ENCODE measurements at places on chromosomes 5 and 9.

- peak; percentile 12 for DNase-seq
Measured at GRCh38 chr9:29548436-29548835, 1975.2 kb upstream of the C9orf72 start.

DNA sequence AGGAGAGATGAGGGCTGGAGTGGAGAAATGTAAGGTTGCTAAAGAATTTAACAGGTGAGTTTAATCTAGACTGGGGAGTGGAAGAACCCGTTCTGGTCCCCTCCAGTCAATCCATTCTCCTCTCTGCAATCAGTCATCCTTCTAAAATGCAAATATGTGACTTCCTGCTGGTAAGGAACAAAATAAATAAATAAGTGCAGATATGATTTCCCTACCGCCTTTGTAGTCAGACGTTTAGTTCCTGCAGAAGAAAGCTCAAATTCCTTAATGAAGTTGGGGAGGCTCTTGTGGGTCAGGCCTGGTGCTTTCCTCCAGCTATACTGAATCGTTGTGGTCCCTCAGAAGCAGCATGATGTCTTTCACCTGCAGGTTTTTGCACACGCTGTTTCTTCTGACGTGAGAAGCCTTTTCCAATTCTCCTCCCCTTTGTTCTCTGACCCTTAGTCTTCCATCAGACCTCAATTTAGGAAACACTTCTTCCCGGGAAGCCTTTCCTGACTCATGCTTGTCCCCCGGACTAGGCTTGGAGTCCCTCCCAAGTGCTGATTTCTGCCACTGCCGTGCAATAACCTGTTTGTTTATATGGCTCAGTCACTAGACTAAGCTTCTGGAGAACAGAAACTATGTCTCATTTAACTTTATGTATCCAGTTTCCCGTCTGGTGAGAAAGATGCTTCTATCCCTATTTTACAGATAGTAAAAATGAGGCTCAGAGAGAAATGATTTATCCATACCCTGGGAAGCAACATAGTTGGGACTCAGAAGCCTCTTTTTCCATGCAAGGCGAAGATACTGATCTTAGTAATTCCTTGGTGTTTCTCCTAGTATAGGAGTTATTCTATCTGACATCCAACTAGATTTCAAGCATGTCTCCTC lies 1.3 kb downstream of the ATP6V1G1 start:
- DNase-seq = peak; percentile 26

DNA sequence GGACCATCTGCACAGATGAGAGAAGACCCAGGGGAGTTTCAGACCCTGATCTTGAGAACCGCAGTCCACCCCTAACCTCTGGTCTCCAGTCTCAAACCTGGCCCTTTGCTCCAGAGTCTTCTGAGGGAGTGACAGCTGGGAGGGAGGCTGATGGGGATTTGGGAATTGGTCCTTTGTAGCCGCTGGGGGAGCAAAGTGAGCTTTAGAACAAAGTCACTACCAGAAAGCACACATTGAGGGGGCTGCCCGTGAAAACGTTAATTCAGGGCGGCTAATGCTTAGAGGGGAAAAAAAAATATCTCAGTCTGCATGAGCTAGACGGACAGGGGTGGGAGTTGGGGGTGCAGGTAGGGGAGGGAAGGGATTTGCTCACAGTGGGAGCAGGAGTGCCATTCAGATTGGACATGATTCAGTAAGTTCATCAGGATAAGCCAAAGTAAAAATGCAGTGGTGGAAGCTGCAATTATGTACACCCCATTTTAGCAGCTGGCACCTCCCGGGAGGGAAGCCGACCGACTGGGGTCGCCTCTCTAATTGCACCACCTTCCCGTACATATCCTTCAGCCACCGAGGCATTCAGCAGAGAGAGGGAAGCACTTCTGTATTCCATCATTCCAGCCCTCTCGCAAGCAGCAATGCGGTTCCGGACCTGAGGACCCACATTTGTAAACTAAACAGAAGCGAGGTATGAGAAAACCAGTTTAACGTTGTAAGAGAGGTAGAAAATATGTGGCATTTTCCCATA lies 123.4 kb upstream of the RETREG1 start:
- DNase-seq = no peak

DNA sequence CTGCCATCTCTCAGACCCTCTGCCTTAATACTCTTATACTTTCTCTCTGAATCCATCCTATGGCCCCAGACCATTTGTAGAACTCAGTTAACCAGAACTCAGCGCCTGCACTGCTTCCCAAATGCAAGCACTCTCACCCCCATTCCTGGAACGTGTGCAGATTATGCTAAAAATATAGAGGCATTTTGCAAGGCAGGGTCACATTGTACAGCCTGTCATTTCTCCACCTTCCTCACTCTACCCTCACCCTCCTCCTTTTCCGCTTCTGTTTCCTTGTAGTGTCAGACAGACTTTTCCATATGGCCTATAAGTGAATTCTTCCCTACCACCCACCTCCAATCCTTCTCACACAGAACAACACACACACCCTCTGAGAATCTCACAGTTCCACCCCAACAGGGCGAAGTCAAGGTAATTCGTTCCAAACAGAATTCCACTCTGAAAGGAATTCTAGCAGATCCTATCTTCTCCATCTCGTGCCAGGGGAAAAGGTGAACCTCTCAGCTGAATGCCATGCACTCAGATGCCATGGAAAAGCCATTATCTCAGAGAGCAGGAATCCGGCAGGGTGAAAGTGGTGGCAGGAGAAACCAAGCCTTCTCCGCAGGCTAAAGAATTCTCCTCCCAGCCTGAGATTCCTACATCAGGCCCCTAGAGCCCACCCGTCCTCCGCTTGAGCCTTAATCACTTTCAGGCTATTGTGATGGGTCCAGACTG lies 25.3 kb downstream of the GGTA1 start:
- DNase-seq = no peak

DNA sequence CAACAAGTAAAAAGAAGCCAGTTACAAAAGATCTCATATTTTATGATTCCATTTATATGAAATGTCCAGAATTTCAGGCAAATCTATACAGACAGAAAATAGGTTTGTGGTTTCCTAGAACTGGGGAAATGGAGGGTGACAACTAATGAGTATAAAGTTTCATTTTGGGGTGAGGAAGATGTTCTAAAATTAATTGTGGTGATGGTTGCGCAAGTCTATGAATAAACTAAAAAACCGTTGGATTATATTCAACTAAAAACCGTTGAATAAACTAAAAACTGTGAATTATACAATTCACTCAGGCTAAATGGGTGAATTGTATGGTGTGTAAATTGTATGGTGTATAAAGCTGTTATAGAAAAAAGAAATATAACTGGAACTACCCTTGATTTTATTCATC lies 47.6 kb downstream of the ADAMTS6 start:
- DNase-seq = no peak

DNA sequence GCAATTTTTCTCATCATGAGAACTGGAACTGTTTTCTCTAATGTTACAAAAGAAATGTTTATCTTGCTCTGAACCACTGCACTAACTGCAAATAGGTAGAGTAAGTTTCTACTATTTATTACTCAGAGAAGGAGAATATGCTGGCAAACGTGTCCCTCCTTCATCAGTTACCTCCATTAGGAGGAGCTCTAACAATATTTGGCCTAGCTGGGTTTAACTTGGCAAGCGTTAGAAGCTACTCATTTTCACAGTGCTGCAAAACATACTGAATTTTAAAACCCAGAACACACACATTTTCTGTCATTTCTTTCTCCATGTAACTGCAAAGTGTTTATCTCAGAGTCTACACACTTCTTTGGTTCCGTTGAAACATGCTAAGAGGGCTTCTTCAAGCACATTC lies 101.0 kb upstream of the GABRG2 start:
- DNase-seq = peak; percentile 0

DNA sequence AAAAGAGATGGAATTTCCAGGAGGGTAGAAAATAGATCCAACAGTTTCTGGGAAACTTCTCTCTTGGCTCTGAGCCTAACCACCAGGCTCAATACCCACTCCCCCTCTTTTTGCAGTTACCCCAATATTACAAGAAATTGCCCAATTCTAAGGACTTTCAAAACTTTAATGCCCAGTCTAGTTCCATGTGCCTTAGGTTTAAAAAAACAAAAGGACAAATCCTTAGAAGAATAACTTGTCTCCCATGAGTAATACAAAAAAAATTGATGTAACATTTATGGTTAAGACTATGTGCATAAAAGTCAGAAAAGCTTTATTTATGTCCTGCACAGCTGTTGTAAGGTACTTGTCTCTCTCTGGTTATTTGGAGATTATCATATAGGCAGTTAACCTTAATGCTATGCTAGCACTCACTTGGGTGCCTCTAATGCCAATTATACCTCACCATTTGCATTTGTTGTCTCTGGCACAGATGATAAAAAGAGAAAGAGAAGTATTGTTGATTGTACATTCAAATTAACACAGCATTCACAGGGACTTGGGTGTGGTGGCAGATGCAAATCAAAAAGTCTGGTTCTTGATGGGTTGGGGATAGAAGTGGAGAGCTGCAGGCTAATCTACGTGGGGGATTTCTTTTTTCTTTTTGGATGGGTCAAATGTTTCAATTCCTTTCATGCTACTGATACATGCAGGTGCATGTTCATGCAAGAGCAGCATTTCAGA lies 159.4 kb downstream of the PIK3R1 start:
- DNase-seq = peak; percentile 5

- DNase-seq = no peak
Measured at GRCh38 chr5:28296254-28297013, 1258.0 kb upstream of the CDH9 start.

DNA sequence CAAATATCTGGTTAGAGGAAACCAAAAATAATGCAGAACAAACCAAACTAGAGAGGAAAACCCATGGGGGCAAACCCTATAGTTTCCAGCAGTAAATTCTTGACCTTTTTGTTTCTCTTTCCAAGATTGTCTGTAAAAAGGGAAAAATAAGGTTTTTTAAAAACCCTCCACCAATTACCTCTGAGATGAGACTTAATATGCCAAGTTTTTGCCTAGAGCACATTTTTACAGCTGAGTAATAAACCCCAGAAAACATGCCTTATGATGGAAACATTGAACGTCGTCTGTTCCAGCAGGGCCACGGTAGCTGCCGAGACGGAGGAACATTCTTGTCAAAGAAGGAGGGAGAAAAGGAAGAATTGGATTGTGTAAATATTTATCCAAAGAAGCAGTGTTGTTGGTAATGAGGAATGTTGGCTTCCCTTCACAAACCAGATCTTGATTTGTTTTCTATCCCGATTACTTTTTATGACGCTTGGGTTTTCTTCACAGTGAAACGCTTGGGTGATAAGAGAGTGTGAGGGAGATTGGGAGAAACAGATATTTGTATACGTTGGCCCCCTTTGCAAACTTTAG lies 17.3 kb upstream of the MSX2 start:
- no peak for DNase-seq

- DNase-seq = no peak
Measured at GRCh38 chr5:169954786-169955185, 25.5 kb downstream of the INSYN2B start.

GRCh38 chr5:181255276-181255675 lies 5.7 kb downstream of the TRIM52 start:
- no peak for DNase-seq

- DNase-seq = peak; percentile 98
Measured at GRCh38 chr5:76813982-76814562, 4.8 kb upstream of the F2RL1 start.

DNA sequence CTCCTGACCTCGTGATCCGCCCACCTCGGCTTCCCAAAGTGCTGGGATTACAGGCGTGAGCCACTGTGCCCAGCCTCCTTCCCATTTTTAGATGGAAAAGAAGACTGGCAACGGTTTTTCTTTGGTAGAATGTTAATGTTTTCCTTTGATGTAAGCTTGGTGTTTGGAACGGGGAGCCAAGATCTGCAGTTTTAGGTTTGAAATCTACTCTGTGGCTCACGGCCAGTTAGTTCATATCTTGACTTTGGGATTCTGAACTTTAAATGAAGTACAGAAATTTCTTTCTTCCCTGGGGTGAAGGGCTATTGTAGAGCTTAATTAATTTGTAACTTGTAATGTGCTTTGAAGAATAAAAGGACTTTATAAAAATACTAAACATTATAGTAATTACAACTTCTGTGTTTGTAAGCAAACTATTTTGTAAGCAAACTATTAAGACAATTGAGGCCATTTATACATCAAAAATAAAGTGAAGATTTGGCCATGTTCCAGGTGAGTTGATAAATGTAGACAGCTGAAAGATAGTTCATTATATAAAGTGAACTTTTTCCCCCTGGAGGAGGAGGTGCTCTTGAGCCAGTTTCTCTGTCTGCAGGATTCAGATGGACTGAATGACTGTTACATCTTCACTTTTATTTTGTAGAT lies 117.1 kb upstream of the TUT7 start:
- no peak for DNase-seq

- DNase-seq = no peak
Measured at GRCh38 chr9:137295849-137296669, 6.0 kb downstream of the NRARP start.

GRCh38 chr9:19049917-19050636 lies 850 bp downstream of the RRAGA start:
- peak; percentile 52 for DNase-seq

DNA sequence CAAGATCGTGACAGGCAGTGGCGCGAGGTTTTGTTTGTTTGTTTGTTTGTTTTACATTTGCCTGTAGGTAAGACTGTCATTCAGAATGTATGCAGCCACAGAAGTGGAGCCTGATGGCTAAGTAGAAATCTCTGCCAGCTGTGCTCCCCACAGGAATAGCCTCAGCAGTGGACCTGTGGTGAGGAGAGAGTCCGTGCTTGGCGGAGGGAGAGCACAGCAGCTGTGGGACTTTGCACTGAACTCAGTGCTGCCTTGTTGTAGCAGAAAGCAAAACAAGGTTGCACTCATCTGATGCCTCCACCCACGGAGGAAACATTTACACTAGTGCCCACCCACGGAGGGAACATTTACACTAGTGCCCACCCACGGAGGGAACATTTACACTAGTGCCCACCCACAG lies 4.4 kb upstream of the ZNF782 start:
- DNase-seq = no peak

GRCh38 chr5:113205807-113206206 lies 229.0 kb downstream of the TSSK1B start:
- no peak for DNase-seq

GRCh38 chr5:135395451-135395850 lies 3.6 kb downstream of the MACROH2A1 start:
- DNase-seq = no peak

DNA sequence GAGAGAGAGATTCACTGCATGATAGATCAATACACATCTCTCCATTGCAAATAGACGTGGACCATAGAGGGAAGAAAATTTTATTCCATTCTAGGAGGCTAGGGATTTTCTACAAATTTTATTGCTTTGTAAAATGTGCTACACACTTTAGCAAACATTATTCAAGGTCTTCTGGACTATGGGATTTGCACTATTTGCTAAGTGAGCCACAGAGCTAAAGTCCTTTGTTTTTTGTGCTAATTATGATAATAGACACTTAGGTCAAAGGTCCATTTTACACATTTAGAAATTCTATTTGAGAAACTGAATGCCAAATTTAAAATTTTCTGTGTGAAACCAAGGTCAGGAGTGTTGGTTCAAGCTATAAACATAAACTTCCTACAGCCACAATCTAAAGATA lies 672.3 kb downstream of the LRRC70 start:
- no peak for DNase-seq

Data from fibroblast of skin of right biceps (primary cell).